ENCODE measurements at places on chromosomes 6 and 20.

- no peak for DNase-seq
Measured at GRCh38 chr20:11092151-11092550, 418.4 kb upstream of the JAG1 start.

- no peak for DNase-seq
Measured at GRCh38 chr20:45745015-45745414, 22.9 kb downstream of the SPINT4 start.

DNA sequence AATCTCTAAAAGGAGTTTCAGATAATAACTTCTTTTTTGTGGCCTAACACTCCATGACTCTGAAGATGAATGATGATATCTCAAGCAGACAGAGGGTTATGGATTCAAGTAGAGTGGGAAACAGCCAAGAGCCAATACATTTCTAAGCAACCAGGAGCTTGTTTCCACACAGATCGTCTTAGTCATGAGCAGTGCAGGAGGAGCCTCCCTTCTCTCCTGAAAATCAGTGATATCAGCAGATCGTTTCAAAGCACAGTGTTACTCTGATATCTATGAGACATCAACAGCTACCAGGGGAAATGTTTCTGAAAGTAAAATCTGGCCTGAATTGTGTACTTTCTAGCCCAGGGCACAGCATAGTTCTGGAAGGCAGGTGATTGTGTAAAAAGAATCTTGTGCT, 11.5 kb downstream of the ADGRG6 start:
- DNase-seq: no peak

- no peak for DNase-seq
Measured at GRCh38 chr6:54874349-54875048, 27.9 kb downstream of the FAM83B start.

- DNase-seq: no peak
Measured at GRCh38 chr6:15247500-15248450, 1.9 kb downstream of the JARID2 start.

- peak; percentile 64 for DNase-seq
Measured at GRCh38 chr6:31797588-31797987, 2.0 kb upstream of the VARS1 start.

DNA sequence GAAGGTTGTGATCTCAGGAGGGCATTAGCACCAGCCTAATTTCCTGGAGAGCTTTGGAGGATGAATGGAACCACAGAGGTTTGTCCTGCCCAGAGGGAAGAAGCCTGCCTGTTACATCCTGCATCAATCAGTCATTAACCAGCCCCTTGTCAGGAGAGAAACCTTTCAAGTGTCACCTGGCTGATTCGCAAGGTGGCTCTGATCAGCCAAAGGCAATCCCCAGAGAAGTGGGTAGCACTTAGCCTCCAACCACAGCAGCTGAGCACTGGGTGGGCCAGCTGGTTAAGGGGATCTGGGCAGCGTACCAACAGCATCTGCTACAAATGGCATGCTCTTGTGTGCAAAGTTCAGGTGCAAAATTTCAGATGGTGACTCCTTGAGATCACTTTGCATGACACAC, 26.9 kb downstream of the ANKEF1 start:
- DNase-seq: no peak

- DNase-seq: no peak
Measured at GRCh38 chr6:2881423-2881822, 21.7 kb downstream of the SERPINB9 start.

DNA sequence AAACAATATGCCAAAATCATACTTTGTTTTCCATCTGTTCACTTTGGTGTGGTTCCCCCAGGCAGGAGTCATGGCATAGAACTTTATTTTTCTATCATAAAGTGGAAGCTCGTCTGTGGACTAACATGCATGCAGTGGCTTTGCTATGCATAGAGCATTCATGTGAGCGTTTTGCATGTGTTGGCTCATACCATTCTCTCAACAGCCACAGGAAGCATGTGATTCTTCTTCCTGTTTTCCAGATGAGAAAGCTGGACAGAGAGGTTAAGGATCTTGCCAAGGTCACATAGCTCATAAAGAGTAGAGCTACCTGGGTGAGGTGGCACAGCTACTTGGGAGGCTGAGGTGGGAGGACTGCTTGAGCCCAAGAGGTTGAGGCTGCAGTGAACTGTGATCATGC, 123.4 kb upstream of the HDGFL1 start:
- DNase-seq: no peak

DNA sequence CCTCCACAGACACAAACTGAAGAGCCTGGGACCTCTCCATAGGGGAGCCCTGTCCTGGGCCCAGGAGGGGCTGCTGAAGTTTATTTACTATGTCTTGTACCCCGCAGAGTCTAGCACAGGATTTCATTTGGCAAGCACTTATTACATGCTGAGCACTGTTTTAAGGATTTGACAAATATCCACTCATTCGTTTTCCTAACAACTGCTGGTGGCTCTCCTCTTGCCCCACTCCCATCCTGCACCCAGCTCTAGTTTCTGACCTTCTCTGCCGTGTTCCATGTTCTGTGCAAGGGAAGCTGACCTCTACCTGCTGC, 127.0 kb upstream of the MAFB start:
- DNase-seq: no peak

GRCh38 chr6:126682440-126682839, 342.5 kb downstream of the CENPW start:
- no peak for DNase-seq

GRCh38 chr6:166360243-166361076, 18.1 kb upstream of the SFT2D1 start:
- DNase-seq: no peak

DNA sequence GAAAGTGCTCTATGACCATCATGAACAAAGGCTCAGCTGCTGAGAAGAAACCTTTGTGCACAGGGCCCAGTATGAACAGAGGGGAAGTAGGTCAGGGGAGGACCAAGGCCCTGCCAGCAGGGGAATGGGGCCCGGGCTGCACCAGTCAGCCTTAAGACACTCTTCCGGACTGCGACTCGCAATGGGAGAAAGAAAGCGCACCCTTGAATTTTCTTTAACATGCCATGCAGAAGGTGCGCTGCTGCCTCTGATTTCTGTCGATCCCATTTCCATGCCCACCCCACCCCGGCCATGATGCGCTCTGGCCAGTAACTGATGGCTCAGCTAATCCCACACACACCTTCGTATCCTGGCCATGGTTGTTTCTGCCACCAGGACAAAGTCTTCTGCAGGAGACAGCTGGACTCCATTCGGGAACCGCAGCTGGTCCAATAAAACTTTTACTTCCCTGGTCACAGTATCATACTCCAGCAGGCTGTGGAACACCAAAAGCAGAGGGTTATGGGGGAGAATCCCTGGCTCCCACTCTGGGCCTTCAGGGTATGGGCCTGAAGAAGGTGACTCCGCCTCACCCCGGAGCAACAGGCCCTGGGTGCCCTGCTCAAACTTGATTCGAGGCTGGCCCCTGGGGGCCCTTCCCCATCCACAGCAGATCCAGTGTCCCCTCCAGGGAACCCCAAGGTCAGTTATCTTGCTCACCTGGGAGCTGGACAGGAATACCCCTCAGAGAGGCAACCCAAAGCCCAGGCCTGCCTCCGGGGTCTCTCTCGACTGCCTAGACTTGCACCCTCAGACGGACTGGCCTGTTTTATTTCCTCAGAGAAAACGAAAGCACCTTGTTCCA, 20.3 kb downstream of the CST7 start:
- no peak for DNase-seq

DNA sequence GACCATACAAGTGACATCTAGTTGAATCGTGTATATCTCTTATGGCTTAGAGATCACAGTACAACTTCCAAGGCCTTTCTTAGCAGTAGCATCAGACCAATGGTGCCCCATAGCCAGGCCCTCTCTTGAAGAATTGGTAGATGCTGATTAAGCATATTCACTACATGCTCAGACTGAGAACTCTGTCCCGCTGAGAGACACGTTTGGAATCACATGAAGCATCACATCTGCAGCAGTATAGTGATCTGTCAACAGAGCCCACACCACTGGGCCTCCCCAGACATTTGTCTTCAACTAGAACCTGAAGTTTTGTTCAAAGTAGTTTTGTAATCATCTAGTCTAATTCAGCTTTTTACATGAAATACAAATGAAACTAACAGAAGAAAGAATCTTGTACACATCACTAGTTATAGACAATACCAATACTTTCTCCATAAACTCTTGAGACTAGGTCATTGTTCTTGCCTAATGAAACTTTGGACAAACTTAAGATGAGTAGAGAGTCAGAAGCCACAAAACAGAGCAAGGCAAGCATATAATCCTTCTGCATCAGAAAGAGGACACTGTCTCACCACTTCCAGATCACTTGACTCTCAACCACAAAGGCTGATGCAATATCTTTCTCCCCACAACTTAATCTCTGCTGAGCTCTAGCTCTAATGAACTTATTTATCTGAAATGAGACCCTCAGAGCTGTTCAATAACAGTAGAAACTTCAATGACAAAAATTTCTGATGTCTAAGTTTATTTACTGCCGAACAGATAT, 182.7 kb downstream of the TBX18 start:
- DNase-seq: no peak

- DNase-seq: no peak
Measured at GRCh38 chr6:89675949-89676748, 37.6 kb upstream of the LYRM2 start.

DNA sequence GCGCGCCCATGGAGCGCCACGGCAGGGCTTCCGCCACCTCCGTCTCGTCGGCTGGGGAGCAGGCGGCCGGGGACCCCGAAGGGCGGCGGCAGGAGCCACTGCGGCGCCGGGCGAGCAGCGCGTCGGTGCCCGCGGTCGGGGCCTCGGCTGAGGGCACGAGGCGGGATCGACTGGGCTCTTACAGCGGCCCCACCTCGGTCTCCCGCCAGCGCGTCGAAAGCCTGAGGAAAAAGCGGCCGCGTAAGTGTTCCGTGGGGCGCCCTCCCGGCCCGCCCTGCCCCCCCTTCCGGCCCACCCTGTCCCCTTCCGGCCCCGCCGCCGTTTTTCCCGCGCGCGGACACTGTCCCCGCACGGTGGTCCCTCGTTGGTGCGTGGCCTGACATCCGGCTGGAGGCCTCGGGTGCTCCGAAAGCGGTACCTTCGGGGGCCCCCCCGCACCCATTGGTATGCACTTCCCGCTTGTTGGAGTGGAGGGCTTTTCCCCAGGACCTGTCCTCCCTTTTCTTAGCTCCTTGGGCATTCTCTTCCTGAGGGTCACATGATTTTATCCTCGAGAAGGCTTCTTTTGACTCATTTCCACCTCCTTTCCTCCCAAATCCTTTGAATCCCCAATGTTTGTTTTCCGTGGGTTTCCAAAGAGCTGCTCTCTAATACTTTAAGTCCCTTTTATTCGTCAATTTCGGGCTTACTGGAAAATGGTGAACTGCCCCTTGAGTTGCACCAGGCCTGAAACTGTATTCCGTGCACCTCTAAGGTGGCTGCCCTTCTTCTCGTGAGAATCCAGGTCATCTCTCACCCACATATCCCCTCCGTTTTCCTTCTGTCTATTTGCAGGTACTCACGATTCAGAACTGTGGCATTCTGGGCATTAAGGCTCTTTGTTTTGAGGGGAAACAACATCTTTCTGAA, 556 bp downstream of the PANK2 start:
- peak; percentile 42 for DNase-seq

Measured in CD4-positive, alpha-beta T cell treated with Interleukin-17A for 1 hour (primary cell).